ELF-1 (cell line): ENCODE measurements at places on chromosomes 2 and 18.

DNA sequence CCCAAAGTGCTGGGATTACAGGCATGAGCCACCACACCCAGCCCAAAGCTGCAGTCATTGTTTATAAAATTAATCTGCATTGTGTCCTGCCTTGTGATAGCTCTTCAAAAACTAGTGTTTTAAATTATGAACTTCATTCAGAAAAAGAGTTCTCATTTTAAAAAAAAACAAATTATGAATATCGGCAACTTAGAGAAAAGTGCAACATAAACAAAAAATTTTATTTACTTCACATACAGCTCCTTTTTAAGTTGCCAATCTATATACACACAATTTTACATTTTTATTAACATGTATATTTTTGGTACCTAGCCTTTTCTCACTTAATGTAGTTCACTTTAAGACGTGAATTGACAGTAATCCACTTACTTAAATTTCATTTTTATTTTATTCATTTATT lies 46.9 kb downstream of the GEMIN6 start:
- no peak for DNase-seq

- no peak for DNase-seq
Observed at GRCh38 chr2:208046686-208047085, 21.4 kb upstream of the PLEKHM3 start.

GRCh38 chr2:174599310-174599921 lies 1.8 kb upstream of the WIPF1 start:
- DNase-seq = no peak

DNA sequence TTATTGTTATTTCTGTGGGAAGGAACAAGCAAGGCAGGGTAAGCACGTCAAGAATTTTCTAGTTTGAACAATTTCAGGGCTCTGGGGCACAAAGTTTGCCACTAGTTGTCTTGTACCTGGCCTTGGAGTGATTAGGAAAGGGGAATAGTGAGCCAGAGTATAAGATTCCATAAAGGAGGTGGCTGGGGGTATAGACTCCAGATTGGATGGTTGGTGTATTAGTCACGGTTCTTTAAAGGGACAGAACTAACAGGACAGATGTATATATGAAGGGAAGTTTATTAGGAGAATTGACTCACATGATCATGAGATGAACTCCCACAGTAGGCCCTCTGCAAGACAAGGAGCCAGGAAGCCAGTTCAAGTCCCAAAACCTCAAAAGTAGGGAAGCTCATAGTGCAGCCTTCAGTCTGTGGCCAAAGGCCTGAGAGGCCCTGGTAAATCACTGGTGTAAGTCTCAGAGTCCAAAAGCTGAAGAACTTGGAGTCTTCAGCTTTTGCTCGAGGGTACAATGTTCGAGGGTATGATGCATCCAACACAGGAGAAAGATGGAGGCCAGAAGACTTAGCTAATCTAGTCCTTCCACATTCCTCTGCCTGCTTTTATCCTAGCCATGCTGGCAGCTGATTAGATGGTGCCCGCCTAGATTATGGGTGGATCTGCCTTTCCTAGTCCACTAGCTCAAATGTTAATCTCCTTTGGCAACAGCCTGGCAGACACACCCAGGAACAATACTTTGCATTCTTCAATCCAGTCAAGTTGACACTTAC lies 31.5 kb upstream of the PTPRM start:
- no peak for DNase-seq

DNA sequence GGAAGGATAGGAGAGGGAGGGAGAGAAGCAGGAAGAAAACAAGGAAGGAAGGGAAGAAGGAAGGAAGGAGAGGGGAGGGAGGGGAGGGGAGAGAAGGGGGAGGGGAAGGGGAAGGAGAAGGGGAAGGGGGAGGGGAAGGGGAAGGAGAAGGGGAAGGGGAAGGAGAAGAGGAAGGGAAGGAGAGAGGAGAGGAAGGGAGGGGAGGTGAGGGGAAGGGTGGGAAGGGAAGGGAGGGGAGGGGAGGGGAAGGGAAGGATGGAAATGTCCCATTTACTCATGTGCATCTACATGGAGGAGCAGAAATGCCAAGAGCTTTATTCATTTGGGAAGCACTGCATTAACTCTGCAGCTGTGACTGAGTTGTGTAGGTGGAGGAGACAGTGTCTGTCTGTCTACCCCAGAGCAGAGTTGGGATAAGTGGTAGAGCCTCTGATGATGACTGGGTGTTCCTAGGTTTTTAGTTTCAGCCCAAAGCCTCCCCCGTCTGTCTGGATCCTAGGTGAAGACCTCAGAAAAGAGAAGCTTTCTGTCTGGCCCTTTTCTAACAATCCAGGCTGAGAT lies 131.3 kb downstream of the COL6A3 start:
- no peak for DNase-seq

DNA sequence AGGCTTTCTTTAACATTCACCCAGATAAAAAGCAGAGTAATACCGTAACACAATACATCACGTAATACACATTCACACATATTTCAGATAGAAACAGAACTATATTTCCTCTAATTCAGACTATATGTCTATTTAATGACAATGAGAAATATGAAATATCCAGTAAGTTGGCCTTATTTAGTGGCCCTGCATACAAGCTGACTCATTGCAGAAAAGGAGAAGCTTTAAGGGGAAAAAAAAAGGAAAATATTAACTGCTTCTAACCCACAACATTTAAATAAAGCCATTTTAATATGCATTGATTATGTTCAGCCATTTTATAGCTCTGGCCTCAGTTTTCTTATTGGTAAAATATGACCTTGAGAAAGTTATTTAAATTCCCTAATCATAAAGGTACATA lies 94.8 kb downstream of the PPP1R1C start:
- DNase-seq = no peak

- peak; percentile 63 for DNase-seq
Observed at GRCh38 chr2:30888852-30889409, 81.7 kb upstream of the CAPN13 start.

GRCh38 chr2:47767880-47768609 lies 14.9 kb upstream of the MSH6 start:
- DNase-seq = peak; percentile 92

DNA sequence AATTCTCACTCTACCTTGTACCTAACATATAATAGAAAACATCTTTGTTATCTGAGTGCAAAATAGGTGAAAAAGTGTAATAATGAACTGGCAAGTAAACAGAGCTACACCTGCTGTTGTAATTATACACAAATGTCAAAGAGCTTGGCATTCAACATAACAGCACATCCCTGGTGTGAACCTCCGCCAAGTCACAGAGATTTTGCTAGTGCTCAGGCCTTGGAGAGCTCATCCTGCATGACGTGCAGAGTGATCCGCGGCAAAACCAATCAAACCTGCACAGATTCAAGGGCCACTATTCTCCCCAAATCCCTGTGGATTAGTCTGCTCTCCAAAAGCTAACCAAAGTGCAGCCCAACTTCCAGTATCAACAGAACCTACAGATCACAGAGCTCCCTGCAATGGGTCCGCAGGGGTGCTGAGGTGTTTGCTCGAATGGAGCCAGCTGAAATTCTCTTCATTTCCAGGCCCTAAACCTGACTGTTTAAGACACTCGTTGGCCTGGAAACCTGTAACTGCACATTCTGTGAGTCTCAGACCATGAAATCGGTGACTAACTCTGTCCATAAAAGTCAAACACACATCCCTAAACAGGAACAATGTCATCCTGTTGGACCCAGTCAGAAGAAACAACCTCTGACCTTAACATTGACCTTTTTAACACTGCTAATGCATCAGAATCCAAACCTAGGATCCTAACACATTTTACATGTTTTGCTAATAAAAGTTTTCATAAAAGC lies 111.8 kb downstream of the EPB41L3 start:
- no peak for DNase-seq

DNA sequence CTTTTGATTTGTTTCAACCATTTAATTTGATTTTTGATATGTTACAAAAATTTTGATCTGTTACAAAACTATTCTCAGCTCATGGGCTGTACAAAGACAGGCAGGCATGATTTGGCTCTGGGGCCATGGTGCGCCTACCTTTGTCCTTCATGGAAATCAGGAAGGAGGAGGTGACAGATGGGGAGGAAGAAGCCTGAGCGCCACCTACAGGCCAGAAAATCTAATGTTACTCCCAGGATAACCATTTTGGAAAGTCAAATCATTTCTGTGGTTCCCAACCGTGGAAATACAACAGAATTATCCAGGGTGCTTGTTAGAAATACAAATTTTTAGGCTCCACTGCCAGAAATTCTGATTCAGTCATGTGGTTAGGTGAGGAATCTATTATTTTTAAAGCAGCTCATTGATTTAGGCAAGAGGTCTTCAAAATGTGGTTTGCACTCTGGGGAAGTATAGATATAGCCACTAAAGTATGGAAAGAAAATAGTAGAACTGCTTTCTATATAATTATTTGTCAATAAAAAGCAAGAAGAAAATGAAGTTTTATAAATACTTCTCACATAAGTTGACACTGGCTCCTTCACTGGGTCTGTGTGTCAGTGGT lies 93.9 kb downstream of the EVA1A start:
- DNase-seq = peak; percentile 85

DNA sequence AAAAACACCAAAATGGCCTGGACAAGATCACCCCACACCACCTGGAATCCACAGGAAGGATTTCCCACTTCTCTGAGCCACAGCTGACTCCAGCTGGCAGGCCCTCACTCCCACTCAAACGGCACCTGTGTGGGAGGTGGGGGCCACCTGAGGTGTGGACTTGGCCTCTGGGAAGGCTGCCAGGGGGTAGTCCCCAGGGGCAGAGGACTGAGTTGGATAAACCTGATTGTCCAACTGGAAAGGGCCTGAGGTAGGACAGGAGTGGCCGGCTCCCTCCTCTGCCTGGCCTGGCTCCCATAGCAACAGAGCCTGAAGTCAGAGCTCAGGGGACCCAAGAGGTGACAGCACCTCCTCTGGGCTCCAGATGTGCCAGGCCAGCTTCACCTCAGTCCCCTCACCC lies 300.2 kb downstream of the CELF4 start:
- DNase-seq = no peak

GRCh38 chr18:43134876-43135275 lies 19.4 kb upstream of the RIT2 start:
- DNase-seq = no peak

GRCh38 chr2:25276569-25277465 lies 64.9 kb downstream of the DNMT3A start:
- peak; percentile 79 for DNase-seq

- no peak for DNase-seq
Observed at GRCh38 chr18:36693931-36694620, 134.7 kb downstream of the TPGS2 start.

GRCh38 chr2:241569831-241570281 lies 11.3 kb downstream of the BOK start:
- no peak for DNase-seq

DNA sequence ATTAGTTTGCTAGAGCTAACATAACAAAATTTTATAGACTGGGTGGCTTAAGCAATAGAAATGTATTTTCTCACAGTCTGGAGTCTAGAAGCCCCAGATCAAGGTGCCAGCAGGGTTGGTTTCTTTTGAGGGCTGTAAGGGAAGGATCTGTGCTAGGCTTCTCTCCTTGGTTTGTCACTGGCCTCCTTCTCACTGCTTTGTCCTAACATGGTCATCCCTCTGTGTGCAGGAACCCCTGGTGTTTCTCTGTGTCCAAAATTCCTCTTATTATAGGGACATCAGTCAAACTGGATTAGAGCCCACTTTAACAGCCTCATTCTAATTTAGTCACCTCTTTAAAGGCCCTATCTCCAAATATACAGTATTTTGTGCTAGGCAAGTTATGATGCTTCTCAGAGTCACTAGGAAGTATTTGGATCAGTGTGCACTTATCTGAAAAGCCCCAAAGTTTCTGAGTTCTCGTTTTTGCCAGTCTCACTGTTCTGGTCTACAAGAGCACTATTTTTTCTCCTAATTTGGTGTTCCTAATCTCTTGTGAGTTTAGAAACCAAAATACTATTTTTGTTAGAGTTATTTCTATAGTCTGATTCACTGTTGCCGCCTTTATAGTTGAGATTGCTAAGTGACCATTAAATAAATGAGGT lies 29.0 kb downstream of the ZC3H6 start:
- DNase-seq = no peak

- no peak for DNase-seq
Observed at GRCh38 chr2:2621855-2622254, 290.8 kb upstream of the MYT1L start.

DNA sequence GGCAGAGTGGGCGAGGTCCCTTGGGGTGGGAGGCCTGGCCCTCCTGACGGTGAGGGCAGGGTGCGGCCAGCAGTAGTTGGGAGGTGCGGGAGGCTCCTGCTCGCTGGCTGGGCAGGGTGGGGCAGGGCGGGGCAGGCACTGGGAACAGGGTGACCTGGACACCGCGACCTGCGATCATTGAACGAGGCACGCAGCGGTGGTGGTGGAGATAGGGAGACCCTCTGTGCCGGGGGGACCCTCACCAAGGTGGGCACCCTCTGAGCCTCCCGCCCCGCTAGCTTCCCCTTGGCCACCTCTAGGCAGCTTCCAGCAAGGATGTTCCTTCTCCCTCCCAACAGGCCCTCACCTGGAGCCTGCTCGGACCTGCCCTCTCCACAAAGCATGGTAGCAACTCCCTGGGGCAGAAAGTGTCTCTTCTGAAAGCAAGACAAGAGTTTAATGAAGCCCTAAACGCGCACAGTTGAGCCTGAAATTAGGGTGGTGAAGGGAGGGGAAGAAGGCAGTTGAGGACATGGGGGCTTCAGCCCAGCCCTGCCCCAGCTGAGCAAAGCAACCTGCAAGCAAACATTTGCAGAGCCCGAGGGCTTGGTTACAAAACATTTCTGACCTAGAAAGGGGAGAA lies 15.4 kb upstream of the FOSL2 start:
- no peak for DNase-seq

GRCh38 chr2:43100883-43101662 lies 125.3 kb downstream of the ZFP36L2 start:
- peak; percentile 84 for DNase-seq

DNA sequence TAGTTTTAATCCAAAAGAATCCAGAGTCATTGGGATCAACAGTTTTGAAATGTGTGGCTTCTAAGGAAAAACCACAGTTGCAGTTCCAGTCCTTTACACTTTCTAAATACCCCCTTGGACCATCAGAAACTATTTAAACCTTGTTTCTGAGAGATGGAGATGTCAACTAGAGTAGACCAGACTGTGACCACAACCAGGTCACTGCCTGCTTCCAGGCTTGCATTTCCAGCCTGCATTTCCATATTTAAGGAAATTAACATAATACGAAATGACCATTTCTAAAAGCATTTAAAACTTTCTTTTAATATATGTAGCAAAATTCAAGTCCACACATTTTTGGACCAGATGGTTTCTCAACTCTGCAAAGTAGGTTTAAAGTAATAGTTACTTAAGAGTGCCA lies 38.4 kb downstream of the ADD2 start:
- no peak for DNase-seq

DNA sequence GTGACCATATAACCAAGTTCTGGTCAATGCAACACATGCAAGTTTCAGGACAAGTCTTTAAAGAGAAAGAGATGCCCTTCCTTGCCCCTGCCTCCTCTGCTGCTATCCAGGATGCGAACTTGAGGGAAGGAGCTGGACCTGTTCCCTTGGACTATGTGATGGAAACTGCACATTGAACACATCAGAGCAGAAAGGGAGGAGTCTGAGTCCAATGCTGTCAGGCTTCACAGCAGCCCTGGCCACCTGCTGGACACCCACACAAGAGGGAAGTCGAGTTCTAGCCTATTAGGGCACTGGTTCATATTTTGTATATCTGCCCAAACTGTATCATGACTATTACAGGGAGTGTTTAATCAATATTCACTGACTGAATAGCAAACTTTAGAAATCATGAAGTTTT lies 38.3 kb upstream of the TEX51 start:
- DNase-seq = no peak

GRCh38 chr2:170141865-170142264 lies 36.1 kb upstream of the MYO3B start:
- DNase-seq = no peak
